ENCODE measurements at places on chromosomes 2 and 18.

DNA sequence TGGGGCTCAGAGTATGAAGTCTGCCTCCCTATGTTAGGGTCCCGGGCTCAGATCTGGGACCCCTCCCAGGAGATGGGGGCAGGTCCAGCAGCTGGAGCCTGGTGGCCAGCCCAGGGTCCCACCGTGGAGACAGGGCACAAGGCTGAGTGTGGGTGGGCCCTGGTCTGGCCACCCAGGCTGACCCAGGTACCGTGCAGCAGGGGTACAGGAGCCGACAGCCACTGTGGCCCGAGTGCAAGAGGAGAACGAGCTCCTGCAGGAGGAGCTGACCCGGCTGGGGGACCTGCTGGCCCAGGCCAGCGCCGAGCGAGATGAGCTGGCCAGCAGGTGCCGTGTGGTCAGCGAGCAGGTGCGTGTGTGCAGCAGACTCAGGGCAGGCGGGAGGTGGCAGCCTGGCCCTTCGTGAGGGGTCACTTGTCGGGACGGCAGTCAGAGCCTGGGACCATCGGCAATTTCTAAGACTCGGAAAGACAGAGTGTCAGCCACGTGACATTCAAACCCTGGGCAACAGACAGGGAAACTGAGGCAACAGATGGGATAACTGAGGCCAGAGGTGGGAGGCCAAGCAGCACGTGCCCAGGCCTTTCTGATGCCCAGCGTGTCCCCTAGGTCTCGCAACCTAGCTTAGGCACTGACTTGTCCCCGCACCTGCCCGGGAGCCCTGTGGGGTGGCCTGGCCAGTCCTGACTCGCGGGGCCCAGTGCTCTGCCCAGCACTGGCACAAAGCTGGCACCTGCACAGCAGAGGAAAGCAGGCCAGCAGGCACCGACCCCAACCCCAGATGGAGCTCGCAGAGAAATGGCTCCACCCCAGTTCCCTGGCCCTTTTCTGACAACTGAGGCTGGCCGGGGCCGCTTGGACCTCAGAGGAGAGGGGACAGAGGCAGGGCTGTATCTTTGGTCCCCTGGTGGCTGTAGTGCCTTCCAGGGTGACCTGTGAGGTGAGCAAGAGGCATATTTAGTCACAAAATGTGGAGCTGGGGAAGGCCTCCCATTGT is 13.9 kb downstream of the CROCC2 start:
- DNase-seq = peak; percentile 1

DNA sequence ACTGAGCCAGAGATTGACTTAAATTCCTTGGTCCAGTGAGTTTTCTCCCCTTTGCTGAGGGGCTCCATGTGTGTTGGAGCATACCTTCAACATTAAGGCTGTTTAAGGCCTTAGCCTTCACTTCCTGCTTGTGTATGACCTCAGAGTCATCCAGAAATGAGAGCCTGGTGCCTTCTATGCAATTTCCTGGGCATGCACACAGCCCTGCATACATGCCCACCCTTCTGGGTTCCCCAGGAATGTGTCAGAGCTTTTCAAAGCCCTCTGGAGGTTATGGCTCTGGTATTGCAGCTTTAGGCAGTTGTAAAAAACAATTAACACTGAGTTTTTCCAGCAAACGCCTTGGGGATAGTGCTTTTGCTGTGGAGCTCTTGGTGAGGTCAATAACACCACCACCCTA is 16.7 kb downstream of the IL1R1 start:
- no peak for DNase-seq

DNA sequence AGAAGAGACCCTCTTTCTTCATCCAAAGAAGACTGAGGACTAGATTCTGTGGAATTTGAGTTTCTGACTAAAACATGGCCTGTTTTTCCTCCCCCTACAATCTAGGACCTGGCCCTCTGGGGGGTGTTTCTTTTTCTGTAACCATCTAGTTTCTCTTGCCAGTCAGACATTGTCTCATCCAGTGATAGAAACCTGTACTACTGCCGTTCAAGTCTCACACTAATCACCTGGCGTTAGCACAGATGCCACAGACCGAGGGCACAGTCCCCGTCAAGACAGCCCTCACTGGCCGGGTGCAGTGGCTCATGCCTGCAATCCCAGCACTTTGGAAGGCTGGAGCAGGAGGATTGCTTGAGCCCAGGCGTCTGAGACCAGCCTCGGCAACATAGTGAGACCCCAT is 126.9 kb upstream of the NDUFV2 start:
- DNase-seq = no peak

DNA sequence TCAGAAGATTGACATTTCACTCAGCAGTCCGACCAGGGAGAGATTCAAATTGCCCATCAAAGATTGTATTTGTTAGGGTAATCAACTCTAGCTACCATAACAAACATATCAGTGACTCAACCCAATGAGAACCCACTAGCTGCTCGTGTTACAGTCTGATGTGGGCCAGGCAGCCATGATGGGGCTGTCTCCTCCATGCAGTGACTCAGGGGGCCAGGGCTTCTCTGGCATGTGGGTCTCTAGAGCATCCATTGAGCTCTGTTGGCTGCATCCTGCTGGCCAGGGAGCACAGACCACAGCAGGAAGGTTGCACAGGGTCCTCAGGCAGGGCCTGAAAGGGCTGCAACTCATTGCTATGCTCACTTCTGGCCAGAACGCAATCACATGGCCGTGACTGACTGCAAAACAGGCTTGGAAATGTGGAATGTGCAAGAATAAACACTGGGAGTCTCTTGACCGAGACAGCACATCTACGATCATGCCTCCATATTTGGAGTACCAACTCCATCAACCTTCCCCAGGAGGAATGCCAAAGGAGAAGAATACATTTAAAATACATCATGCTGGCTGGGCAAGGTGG is 216.8 kb downstream of the EIPR1 start:
- no peak for DNase-seq

DNA sequence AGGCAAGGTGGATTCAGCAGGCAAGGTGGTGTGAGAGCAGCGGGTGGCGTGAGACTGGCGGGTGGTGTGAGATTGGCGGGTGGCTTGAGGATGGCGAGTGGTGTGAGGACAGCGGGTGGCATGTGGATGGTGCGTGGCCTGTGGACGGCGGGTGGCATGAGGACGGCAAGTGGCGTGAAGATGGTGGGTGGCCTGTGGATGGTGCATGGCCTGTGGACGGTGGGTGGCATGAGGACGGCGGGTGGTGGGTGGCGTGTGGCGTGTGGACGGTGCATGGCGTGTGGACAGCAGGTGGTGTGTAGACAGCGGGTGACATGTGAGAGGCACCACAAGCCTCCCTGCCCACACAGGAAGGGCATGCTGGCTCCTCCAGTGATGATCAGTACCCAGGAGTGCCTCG is 186.9 kb upstream of the SALL3 start:
- no peak for DNase-seq

DNA sequence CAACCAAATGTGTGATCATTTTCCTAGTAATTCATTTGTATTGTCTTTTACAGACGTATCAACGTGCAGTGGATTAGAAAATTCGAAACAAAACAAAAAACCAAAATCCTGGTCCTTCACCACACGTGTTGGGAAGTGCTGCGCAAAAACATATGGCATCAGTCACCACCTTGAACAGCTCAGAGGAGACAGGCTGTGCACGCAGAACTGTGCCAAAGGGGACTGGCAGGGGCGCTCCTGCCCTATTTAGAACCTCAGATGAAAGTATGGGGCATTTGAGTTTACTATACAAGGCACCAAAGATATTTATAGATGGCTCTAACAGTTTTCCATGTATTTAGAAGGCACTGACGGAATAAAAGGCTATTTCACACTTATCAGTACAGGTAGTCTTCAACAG is 42.3 kb downstream of the NOL10 start:
- DNase-seq = no peak

- no peak for DNase-seq
These were observed 20.3 kb downstream of the SLC8A1 start for GRCh38 chr2:40431600-40431955.

DNA sequence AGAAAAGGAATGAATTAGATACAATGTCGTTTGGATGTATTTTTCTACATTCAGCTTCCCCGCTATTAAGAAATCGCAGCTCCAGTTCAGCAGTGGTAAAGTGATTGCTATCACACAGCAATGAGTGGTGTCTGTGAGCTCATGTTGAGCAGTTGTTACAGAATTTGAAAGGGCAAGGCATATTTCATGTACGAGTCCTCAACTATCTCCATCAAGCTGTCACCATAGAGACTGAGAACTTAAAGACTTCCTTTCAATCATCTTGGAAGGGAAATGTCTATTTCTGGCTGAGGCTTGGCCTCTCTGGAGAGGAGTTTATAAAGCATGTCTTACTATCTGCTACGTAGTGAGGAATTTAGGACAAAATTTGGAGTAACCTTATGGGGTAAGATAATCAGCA is 24.4 kb upstream of the FAM117B start:
- no peak for DNase-seq

GRCh38 chr2:126653109-126653508 is 2.8 kb upstream of the GYPC start:
- no peak for DNase-seq

DNA sequence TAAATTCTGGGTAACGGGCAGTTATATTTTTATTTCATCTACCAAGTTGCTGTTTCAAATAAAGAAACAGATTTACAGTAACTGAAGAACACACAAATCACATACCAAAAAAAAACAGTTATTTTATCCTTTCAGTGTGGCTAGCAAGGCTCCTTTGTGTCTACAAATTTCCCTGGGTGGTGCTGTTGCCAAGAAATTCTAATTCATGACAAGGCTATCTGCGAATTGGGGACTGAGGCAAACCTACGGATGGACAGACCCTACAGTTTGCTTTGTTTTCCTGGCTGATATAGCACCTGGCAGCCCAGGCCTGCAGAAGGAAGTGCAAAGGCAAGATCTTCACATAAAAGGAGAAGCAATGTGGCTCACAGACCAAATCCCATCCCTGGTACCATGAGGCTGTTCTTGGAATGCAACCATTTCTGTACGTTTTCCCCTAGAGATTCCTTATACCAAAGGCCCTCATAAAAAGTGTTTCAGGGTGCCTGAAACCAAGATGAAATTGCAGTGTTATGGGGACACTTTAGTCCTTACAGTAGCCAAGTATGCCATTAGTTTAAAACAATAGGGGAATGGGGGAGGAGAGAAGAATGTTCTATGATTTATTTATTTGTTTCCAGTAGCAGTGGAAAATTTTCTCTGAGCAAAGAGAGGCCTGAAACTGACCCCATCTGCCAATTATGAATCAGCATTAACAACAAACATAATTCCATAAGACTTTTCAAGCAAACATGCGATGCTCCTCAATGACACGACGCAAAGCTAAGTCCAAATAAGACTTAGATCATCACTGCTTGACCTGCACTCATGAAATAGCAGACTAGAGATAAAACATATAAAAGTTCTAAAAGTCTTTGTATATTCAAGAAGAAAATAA is 4.3 kb downstream of the KLF7 start:
- DNase-seq = no peak

DNA sequence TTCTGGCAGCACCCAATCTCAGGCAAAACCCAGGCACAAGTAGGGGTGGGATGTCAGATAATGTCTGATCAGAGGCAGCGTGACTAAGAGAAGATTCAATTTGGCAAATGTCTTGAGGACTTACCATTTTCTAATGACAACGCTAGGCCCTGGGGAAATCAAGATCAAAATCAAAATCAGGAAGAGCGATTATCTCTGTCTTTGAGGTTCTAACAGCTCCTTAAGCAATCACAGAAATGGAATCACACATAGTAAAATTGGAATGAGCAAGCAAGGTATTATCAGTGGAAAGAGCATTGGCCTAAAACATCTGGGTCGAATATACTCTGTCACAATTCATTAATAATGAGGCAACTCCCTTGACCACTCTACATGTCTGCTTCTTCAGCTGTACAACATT is 8.6 kb upstream of the SERPINB2 start:
- no peak for DNase-seq

DNA sequence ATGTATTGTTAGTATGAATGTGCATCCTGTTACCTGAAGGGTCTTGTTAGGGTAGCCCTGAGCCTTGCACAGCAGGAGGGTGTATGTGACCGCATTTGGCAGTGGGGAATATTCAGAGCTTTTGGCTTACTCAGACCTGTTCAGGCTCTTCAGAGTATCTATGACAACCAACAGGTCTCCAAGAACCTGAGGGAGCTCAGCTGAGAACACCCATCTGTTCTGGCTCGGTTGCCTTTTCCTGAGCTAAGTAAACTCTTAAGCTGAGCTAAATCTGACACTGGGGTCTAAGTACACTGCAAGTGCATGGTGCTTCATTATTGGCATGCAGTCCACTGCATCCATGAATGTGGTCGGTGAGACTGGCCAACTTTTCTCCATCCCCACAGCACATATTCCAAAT is 92.4 kb upstream of the CHST9 start:
- DNase-seq = no peak

- no peak for DNase-seq
These were observed 488.7 kb downstream of the SUCLG1 start for GRCh38 chr2:83970217-83970929.

- DNase-seq = no peak
These were observed 71.8 kb downstream of the NUP35 start for GRCh38 chr2:183195998-183196409.

GRCh38 chr2:203811491-203812221 is 55.9 kb upstream of the CTLA4 start:
- peak; percentile 61 for DNase-seq

DNA sequence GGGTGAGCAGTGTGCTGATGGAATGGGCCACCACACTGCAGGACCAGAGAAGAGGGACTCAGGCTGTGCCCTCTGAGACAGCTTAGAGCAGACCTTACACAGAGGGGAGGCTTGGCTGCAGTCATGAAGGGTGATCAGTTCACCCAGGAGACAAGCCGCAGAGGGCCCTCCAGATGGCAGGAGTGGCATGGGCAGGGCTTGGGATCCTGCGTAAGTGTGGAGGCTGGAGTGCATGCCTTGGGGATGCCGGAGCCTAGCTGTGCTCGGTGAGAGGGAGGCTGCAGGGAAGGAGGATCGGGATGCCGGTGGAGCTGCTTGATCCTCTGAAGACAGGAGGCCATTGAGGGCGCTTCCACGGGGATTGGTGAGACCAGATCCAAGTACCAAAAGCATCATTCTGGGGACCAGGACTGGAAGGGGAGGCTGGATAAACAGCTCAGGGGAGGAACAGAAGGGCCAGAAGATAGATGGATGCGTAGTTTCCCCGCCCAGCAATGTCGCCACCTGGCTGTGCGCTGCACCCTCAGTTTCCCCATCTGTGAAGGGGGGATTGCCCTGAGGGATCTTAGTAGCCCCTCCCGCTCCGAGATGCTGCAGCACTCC is 163.4 kb downstream of the INHBB start:
- DNase-seq = no peak

GRCh38 chr2:46570396-46570795 is 91.0 kb downstream of the TMEM247 start:
- DNase-seq = no peak

GRCh38 chr2:24374301-24374700 is 14.0 kb upstream of the ITSN2 start:
- DNase-seq = no peak

GRCh38 chr18:48862678-48863270 is 88.0 kb downstream of the SMAD7 start:
- no peak for DNase-seq

All from gastrocnemius medialis (tissue), 4 donors.